ENCODE measurements at places on chromosomes 12 and 14. TPM values are rescaled to one million over a fixed set of nuclear protein-coding genes. Genes with fewer than 3 reads are reported as not detected.
A peak's percentile ranks its signal among the peaks of the same experiment; 100 is the strongest.

DNA sequence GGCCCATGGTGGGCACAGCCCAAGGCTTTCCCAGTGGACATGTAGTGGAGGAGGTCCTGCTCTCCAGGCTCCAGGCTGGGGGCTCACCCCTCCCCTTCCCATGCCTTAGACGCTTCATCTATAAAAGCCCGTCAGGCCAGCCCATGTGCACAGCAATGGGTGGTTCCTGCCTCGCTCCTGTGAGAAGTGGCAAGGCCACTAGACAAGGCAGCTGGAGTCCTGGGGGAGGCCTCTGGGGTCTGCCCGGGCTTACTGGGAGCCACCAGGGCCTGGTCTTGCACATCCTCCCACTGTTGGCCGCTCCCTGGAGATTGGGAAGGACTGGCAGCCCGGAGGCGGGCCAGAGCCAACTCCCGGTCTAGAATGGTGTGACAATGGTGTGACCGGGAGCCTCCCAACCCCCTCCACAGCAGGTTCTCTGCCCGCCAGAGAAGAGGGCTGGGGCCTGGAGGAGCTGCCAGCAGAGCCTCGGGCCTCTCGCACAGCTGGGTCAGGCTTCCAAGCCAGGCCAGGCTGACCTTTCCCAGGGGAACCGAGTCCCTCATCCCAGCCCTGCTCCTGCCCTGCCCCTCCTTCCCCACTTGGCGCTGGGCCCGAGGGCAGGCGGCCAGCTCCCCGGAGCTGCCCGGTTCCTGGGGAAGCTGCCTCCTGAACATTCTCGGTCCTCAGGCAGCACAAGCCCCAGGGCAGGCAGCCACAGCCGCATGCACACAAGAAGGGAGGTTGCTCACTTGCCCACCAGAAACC lies 97.9 kb downstream of the RFLNA start:
- no peaks in the 10 kb centered on the region for H3K27me3 ChIP-seq
- H3K27ac ChIP-seq = peak overlapping the region; percentile 92
- peaks cover 48% of the 10 kb centered on the region for H3K4me1 ChIP-seq
- H3K36me3 ChIP-seq = no peaks in the 10 kb centered on the region
- H3K4me3 ChIP-seq = no peak overlapping the region

GRCh38 chr12:128959901-128960300 lies 106.6 kb downstream of the GLT1D1 start:
- H3K36me3 ChIP-seq = no peaks in the 10 kb centered on the region
- no peak for DNase-seq
- H3K27ac ChIP-seq = no peak overlapping the region
- H3K4me1 ChIP-seq = no peaks in the 10 kb centered on the region

ZNF26 gene
- 12.3 TPM for total RNA-seq

DNA sequence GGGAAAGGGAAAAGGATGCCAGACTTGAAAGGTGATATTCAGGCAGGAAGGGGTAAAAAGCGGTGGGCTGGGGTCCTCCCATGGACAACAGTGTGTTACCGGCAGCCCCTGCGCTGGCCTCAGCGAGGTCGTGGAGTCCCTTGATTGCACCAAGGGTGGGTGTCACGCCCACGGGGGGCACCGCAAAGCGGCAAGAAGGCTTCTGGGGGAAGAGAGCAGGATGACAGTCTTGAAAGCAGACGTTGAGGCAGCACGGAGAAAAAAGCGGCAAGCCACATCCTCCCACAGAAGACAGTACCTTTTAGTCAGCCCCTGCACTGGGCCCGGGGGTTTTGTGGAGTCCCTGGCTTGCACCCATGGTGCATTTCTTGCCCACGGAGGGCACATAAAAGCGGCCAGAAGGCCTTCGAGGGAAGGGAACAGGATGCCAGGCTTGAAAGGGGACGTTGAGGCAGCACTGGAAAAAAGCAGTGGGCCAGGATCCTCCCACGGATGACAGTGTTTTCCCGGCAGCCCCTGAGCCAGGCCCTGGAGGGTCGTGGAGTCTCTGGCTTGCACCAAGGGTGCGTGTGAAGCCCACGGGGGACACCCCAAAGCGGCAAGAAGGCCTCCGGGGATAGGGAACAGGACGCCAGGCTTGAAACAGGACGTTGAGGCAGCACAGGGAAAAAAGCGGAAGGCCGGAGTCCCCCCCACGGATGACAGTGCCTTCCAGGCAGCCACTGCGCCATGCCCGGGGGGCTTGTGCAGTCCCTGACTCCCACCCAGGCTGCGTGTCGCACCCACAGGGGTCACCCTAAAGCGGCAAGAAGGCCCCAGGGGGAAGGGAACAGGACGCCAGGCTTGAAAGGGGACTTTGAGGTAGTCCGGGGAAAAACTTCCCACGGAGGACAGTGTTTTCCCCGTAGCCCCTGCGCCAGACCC lies 162.2 kb upstream of the ALG10B start:
- no peaks in the 10 kb centered on the region for H3K4me1 ChIP-seq
- H3K27me3 ChIP-seq = no peaks in the 10 kb centered on the region
- no peak overlapping the region for H3K27ac ChIP-seq
- H3K36me3 ChIP-seq = no peaks in the 10 kb centered on the region
- no peak overlapping the region for H3K4me3 ChIP-seq
- no peak for DNase-seq

DNA sequence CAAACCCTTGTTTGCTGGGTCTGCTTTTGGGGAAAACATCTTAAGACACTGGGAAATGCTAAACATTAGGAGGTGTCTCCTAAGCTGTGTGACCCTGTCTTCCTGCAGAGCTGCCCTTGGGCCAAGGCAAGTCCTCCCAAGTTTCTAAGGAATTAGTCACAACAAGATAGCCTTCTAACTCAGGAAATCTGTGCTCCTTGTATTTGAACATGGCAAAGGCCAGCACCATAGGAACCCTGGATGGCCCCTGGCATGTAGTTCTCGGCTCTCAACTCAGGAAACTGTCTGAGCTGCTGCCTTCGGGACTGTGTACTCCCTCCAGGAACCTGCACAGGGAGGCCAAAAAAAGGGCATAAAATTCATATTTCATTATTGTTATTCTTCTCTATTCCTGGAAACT lies 37.6 kb upstream of the LTBP2 start:
- no peaks in the 10 kb centered on the region for H3K36me3 ChIP-seq
- H3K4me1 ChIP-seq = peaks cover 61% of the 10 kb centered on the region
- H3K27me3 ChIP-seq = no peaks in the 10 kb centered on the region
- H3K27ac ChIP-seq = peak overlapping the region; percentile 1
- DNase-seq = peak; percentile 60

FOXJ2 gene
- total RNA-seq = 11.0 TPM

DNA sequence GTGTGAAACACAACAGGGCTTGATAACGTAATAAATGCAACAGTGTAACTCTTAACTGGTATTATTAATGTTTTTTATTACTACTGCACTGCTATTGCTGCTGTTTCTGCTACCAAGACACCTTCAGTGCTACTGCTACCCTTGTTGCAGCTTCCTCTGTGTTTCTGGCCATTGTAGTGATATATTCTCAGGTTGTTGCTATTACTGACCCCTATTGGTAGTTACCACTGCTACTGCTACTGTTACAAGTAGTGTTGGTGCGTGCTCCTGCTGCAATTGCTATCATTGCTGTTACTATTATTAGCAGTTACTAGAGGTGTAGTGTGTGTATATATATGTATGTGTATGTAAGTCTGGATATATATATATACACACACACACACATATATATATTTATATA lies 87.2 kb upstream of the PTPRB start:
- H3K27ac ChIP-seq = no peak overlapping the region
- H3K27me3 ChIP-seq = no peaks in the 10 kb centered on the region
- H3K4me1 ChIP-seq = no peaks in the 10 kb centered on the region
- no peak overlapping the region for H3K4me3 ChIP-seq
- DNase-seq = peak; percentile 19
- no peaks in the 10 kb centered on the region for H3K36me3 ChIP-seq

DNA sequence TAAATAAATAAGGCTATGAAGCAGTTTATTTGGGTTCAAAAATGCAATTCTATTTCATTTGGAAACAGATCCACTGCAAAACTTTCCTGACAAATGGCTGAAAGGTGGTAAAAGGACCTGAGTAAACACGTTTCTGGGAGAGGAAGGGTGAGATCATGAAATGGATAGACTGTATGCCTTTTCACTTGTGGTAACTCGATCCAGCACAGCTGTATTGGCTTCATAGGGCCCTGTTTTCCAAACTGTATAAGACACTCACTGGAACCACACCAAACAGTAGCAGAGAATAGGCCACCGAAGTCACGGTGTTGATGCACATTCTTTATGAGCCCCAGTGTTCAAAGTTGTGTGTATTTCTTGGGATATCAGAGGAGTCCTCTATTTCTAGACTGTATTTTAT lies 325.2 kb upstream of the DIO2 start:
- DNase-seq = no peak
- H3K4me1 ChIP-seq = no peaks in the 10 kb centered on the region
- H3K27ac ChIP-seq = no peak overlapping the region
- H3K27me3 ChIP-seq = no peaks in the 10 kb centered on the region
- no peak overlapping the region for H3K4me3 ChIP-seq
- H3K36me3 ChIP-seq = no peaks in the 10 kb centered on the region

ZC3H10 gene
- total RNA-seq = 2.7 TPM

- H3K36me3 ChIP-seq = no peaks in the 10 kb centered on the region
- H3K4me3 ChIP-seq = no peak overlapping the region
- H3K27me3 ChIP-seq = no peaks in the 10 kb centered on the region
- no peak overlapping the region for H3K27ac ChIP-seq
- no peaks in the 10 kb centered on the region for H3K4me1 ChIP-seq
Measured at GRCh38 chr14:32300136-32300535, 29.0 kb upstream of the AKAP6 start.

TMEM63C gene
- total RNA-seq = not detected

- H3K4me1 ChIP-seq = no peaks in the 10 kb centered on the region
- no peak overlapping the region for H3K4me3 ChIP-seq
- H3K36me3 ChIP-seq = no peaks in the 10 kb centered on the region
- no peak for DNase-seq
Measured at GRCh38 chr12:10503460-10503859, 2.2 kb upstream of the EIF2S3B start.

DNA sequence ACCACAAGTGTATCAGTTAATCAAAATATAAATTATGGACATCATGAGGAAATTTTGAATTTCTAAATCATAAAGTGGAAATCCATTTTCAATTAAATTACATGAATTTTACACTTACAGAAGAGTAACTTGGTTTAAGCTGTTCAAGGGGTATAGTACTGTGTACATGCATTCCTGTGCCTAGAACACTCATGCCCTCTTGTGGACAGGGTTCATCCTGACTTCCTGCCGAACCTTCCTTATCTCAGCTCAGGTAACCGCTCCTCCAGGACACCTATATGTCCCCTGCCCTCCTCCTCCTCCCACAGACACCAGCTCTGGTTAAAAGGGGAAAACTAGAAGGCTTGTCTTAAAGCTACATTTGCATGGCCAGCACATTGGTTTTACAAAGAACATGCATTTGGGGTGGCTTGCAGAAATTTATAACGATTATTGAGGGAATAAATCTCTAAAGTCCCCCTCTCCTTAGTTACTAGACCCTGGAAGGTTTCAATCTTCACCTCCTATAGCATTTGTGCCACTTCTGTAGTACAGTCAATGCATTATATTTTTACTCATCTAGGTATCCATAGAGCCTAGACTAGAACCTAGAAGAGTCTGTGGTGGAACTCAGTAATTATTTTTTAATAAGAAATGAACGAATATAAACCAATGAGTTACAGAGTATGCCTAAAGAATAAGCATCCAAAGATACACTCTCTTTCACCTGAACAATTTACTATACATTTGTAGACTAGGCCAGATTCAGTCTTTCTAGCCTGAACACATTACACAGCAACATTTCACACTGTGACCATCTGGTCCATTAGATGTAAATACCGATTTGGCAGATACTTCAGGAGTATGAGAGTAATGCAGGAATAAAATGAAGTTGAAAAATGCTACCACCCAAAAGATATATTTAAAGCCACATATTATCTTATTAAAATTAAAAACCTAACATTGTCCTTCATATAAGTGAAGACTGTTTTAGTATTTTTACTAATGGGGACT lies 345.6 kb downstream of the PAWR start:
- H3K27me3 ChIP-seq = no peaks in the 10 kb centered on the region
- H3K36me3 ChIP-seq = no peaks in the 10 kb centered on the region
- H3K27ac ChIP-seq = no peak overlapping the region
- no peak overlapping the region for H3K4me3 ChIP-seq
- peak; percentile 37 for DNase-seq
- H3K4me1 ChIP-seq = no peaks in the 10 kb centered on the region

DNA sequence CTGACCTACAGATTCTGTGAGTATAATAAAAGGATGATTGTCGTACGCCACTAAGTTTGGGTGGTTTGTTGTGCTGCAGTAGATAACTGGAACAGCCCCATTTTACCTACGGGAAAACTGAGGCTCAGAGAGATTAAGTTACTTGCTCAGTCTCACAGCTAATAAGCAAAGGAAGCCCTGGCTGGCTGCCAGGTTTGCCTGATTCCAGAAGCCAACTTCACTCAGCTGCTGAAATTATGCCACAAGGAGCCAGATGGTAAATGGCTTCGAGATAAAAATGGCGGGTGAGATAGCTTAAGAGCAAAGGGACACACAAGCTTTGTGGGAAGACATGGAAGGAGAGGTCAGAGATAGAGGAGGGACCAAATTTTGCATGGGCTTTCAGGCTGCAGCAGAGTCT lies 191.5 kb upstream of the NOS1 start:
- no peak overlapping the region for H3K27ac ChIP-seq
- no peaks in the 10 kb centered on the region for H3K27me3 ChIP-seq
- DNase-seq = no peak

Data from GM23248 (cell line).